H9 (cell line): ENCODE measurements at places on chromosomes 6 and 20. TPM values are rescaled to one million over a fixed set of nuclear protein-coding genes. Genes with fewer than 3 reads are reported as not detected.

Gene SEC63
- total RNA-seq: 73.3 and 86.2 TPM in 2 replicates

Gene ERVFRD-1
- total RNA-seq: not detected in 2 replicates

DNA sequence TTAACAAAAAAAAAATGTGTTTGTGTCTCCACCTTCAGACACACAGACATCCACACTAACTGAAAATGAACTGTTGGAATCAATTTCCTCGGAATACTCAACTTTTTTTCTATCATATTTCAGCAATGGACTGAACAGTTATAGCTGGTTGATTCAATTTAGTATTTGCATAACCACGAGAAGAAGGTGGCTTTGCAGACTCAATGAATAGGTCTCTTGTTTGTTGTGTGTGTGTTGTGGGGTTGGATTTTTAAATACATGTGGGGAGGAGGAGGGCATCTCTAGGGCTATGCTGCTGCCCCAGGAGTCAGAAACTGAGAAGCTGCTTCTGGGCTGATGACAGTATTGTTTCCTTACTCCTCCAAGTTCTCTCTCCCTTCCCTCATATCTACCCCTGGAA is 28.7 kb downstream of the TFAP2A start:
- DNase-seq: no peak

DNA sequence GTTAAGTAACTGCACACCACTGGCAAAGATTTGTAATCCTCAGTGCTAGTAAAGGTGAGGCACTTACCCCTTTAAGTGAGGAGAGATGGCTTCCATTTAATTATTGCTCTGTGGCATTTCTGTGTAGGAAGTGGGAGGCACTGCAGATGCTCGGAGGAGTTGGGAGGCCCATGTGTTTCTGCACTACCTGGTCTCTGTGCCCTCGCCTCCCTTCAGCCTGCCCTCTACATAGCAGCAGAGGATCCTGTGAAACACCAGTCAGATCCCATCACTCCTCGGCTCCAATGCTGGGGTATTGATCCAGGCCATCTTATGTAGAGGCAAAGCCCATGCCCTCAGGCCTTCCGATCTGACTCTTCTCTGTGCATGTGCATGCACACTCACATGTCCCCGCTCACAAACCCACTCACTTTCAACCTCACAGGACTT is 67.0 kb downstream of the SLX4IP start:
- DNase-seq: no peak

GRCh38 chr6:152636609-152637295 is 410 bp downstream of the SYNE1 start:
- peak; percentile 54 for DNase-seq

Gene CTAGE9
- total RNA-seq: 0.13 TPM in 1 of 2 replicates, not detected in the other

DNA sequence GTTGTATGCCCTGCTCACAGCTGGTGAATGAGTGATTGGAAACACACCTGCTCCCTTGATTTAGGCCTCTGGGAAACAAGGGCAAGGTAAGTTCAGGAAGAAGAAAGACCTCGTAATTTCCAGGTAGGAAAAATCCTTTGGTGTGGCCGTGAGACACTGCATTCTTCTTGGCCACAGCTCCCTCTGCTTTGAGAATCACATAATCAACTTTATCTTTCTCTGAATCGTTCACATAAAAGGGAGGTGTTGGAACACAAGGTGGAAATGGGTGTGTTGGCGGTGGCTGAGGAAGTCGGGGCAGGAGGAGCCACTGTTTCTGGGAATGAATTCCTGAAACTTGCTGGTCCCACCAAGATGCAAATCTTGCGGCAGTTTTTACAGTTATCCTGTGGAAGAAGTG is 25.9 kb downstream of the FAM209B start:
- DNase-seq: no peak

Gene PCED1A
- total RNA-seq: 27.2 and 30.8 TPM in 2 replicates

- DNase-seq: no peak
Measured at GRCh38 chr6:135520781-135521180, 23.2 kb upstream of the AHI1 start.

Gene ZNF311
- total RNA-seq: 0.57 and 0.68 TPM in 2 replicates

DNA sequence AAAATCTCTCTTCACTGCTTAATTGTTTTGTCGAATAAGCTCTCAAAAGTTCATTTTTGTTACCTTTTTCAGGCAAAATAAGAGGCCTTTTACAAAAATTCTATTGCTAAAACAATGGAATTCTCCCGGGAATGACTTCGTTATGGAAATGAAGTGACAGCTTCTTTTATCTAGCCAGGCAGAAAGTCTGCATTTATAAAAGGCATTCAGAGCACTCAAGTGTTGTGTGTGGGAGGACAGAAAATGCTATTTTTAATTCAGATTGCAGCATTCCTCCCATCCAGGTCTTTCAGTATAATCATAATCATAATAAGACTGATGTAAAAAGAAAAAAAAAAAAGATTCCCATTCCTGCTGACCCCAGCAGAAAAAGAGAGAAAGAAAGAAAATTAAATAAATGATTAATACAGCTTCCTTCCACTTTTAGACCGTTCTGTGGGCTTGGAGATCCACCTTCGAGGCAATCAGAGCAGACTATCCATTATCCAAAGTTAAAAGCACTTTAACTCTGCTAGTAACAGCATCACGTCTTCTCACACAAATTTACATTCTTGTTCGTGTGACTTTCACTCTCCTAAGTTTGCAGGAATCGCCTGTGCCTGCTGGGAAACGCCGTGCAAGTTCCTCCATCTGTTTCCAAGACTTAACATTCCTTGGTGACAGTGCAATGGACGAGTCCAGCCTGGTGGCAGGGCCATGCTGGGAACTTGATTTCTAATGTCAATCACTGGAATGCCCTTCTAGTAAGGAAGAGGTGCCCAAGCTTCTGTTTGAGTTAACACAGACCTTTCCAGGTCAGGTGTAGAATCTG is 258.8 kb downstream of the GMPR start:
- DNase-seq: no peak

Gene MOG
- total RNA-seq: 0.55 and 0.83 TPM in 2 replicates

GRCh38 chr6:101114703-101115102 is 233.6 kb upstream of the ASCC3 start:
- DNase-seq: no peak

DNA sequence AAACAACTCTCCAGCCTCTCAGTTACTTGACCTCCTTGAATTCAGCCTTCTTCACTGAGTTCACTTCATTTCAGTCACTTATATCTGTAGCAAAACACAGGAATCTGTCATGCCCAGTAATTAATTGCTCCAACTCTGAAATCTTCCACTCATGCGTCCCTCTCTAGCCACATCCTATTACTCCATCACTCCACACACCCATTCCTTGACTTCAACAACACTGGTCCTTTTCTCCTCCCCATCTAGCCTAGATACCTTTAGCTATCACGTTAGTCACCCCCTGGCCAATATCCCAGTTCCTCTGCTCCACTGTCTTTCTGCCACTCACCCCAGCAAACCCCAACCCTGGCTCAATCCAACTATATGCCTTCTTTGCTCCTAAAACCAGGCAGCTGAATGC is 7.7 kb downstream of the ZHX3 start:
- no peak for DNase-seq
